Retinal pigment epithelial cell (primary cell): ENCODE measurements at places on chromosomes 11 and 22.

DNA sequence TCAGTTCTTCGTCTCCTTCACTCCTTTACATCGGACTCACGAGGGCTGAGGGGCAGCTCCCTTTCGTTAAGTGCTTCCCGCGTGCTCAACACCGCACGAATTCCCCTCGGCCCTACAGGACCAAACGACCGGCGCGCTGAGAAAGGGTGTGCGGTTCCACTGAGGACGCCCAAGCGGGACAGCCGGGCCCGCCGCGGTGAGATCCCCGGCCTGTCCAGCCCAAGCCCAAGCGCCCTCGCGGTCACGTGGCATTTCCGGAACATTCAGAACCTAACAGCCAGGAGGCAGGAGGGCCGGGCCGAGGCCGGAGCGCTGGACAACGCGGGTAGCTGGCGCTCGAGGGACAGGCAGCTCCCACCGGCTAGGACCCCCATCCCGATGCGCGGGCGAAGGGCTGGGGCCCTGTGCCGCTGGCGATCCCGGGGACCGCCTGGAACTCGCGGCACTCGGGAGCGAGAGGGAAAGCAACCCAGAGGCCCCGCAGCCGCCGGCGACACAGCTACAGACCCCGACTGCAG is 737 bp upstream of the STIP1 start:
- DNase-seq: peak; percentile 19

DNA sequence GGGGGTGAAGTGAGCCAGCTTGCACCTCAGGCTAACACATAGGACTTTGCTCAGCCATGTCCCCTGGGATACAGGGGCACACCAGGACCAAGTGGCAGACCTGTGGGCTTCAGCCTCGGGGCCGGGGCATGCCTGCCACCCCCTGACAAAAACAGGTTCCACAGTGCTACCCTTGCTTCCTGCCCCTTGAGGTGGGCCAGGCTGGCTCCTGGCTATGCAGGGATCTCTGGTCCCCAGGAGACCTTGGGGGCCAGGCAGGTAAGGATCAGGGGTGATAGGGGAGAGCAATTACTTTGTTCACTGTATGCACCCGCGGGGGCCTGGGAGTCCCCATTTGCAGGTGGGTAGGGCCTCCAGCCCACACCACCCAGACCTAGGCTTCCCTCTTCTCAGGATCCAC is 2.4 kb upstream of the MYO7A start:
- no peak for DNase-seq

DNA sequence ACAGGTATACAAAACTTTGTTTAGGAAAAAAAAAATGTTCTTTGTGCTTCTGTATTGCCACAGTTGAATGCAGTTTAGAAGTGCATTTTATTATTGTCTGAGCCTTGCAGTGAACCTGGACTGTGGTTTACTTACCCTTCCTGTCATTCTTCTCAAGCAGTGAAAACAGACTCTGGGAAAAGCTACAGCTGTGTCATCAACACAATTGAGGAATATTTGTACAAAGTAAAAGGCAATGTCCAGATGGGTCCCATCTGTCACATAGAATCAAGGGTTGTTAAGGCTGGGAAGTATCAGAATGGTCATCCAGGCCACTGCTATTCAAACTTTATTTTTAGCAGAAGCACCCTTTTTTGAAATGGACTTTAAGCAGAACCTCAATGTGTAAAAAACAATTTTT is 73.3 kb downstream of the TRIM44 start:
- DNase-seq: no peak

DNA sequence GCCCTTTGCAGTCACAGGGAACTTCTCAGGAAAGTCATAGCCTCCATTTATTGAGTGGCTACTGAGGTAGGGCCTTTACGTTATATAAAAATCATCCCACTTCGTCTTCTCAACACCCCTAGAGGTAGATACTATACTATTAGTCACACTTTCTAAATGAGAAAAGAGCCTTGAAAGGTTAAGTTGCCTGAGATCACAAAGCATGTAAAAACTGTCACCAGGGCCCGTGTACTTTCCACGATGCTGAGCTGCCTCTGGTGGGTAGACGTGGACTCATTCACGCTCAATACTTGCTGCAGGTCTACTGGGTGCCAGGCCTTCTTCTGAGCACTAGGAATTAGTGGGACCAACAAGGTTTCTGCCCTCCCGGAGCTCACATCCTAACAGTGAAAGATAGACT is 16.3 kb downstream of the CHRDL2 start:
- DNase-seq: no peak

DNA sequence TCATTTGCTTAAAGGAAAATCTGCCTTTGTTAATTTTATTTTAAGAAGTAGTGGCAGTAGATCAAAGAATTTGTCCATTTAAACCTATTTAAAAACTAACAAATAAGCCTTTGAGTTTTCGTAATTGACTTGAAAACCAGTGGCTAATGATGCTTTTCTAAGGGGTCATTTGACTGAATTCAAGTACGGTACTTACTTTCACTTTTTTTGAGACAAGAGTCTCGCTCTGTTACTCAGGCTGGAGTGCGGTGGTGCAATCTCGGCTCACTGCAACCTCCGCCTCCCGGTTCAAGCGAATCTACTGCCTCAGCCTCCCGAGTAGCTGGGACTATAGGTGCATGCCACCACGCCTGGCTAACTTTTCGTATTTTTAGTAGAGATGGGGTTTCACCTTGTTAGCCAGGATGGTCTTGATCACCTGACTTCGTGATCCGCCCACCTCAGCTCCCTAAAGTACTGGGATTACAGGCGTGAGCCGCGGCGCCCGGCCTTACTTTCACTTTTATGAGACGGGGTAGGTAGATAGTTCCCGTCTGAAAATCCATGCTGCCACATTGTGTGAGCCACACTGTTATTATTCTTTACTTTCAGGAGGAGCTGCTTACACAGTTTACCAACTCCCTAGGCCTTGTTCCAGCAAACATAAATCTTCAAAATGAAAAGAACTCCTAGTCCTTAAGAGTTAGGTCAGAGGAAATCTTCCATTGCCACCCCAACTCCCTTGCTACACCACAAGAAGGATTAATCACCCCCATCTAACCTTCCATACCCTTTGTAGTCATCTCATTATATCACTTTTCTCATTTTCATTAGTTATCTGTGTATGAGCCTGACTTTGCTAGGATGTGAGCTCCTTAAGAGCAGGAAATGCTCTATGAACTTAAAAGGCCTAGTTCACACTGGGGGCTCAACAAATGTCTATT is 926.6 kb upstream of the CCDC90B start:
- DNase-seq: no peak

DNA sequence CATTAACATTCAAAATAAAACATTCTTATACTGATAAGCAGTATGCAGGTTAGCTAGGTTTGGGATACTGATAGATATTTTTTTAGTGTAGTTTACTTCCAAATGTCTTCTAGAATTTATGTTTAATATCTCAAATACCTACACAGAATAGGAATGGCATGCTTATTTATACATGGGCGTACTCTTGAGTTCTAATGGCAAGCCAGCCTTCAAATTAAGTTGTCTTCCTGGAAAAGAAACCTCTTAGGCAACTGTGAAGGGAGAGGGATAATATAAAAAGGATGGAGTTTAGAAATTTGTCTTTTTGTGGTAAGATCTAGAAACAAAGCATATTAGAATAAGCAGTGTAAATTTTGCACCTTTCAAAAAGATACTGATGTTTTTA is 65.4 kb downstream of the MTMR3 start:
- DNase-seq: no peak

- no peak for DNase-seq
Observed at GRCh38 chr22:17116572-17117330, 4.4 kb downstream of the TMEM121B start.

- no peak for DNase-seq
Observed at GRCh38 chr11:102582140-102582539, 43.0 kb downstream of the MMP20 start.

DNA sequence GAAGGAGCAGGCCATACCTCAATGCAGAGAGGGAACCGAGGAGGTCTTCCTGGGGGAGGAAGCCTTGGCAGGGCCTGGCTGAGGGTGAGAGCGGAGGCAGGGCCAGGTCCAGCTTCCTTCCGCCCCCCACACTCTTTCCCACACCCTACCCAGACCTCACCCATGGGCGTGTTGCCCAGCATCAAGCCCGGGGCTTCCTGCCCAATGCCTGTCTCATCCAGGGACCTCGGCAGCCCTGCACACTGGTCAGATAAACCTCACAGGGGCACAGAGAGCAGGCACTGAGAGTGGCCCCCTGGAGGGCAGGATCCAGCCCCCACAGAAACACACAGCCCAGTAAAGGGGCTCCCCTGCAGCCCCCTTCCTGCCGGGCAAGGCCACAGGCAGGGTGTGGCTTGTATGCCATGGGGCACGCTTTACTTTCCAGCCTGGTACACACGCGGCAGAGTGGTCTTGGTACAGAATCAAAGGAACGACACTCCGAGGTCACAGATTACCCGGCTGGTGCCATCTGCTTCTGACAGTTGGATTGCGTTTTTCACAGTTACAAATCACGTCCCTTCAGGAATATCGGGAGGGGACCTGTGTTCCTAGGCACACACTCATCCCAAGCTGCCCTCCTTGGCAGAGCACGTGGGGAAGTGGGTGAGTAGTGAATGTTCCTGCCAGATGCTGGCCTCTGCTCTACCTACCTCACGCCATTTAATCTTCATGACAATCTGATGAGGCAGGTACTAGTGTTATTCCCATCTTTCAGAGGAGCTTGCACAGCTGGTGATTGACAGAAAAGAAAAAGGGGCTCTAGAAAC is 20.0 kb upstream of the CD5 start:
- DNase-seq: no peak

GRCh38 chr11:96051820-96052219 is 127.9 kb upstream of the MTMR2 start:
- no peak for DNase-seq

DNA sequence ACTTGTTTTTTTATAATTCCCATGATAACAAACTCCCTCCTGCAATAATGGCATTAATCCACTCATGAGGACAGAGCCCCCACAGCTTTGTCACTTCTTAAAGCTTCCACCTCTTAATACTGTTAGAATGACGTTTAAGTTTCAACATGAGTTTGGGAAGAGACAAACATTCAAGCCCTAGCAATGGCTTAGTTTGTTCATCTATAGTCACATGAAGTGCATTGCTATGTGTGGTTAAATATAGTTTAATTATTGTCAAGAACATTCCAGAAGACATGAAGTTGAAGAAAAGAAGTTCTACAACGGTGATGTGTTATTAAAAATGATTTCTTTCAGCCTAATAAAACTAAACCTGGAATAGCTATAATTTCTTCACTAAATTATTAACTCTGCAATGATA is 30.6 kb downstream of the MMP7 start:
- DNase-seq: no peak

- no peak for DNase-seq
Observed at GRCh38 chr11:11876458-11876857, 34.7 kb downstream of the USP47 start.

DNA sequence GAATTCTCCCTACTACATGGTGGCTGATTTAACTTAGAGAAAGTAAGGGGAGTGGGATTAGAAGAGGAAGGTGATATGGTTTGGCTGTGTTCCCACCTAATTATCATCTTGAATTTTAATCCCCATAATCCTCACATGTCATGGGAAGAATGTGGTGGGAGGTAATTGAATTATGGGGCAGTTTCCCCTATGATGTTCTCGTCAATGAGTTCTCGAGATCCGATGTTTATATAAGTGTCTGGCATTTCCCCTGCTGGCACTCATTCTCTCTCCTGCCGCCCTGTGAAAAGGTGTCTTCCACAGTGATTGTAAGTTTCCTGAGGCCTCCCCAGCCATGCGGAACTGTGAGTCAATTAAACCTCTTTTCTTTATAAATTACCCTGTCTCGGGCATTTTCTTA is 169.3 kb downstream of the CASP12 start:
- peak; percentile 76 for DNase-seq

DNA sequence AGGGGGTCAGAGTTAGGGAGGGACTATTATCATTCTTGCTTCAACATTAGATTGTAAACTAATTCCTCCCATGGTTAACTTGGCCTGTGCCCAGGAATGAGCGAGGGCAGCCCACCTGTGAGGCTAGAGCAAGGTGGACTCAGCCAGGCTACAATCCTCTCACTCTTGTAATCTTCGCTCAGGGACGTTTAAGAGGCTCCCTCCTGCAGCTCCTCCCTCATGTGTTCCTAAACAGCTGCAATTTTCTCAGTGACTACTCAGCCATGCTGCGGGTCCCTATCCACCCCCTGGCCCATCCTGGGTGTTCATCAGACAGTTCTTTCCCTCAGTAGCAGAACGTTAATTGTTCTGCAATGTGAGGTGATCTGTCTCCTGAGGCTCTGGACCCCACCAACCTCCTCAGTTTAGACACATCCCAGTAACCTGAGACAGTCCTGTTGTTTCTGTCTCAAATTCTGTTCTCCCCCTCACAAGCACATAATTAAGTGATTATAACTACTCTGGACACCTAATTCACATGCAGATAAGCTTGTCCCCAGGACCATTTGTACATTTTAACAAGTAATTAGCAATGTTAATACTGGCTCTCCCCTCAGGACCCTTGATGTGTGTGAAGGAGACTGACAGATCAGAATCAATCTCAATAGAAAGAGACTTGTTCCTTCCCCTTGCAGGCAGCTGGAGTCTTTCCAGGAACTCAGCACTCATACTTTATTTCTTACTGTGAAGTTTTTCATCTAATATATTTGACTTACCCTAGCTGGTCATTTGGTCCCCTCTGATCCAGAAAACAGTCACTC is 337.2 kb upstream of the B3GAT1 start:
- no peak for DNase-seq

GRCh38 chr11:19740586-19740985 is 27.9 kb downstream of the NAV2 start:
- DNase-seq: no peak

DNA sequence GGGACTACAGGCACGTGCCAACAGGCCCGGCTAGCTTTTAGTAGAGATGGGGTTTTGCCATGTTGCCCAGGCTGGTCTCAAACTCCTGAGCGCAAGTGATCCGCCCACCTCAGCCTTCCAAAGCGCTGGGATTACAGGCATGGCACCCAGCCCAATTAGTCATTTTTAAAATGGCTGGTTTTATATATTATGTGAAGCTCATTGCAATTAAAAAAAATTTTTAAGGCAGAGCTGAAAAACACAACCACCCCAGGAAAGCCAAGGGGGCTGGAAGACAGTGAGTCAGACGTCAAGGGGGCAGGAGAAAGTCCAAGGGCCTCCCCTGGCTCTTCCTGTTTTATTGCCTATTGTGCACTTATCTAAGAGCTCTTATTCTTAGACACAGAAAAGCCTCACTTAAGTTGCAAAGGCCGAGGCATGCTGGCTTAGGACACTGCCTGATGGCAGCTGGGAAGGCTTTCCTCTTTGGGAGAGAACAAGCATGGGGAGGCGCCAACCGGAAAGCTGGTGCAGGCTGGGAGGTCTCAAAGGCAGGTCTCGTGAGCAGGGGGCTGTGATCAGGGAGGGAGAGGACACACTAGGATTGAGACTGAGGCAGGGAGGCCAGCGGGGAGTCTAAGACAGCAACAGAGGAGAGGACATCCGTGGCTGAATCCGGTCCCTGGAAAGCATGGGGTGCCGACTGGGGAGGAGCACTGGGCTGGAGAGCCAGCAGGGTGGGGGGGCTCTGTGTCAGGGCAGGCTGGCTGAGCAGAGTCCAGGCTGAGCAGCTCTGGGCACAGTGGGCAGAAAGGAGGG is 11.1 kb upstream of the OSM start:
- DNase-seq: peak; percentile 62
